ENCODE measurements at places on chromosomes 7 and 10. TPM values are rescaled to one million over a fixed set of nuclear protein-coding genes. Genes with fewer than 3 reads are reported as not detected.

The HOXA4 gene
- total RNA-seq = 1.5 TPM

The CNPY1 gene
- 0.16 TPM for total RNA-seq

The PIP gene
- not detected for total RNA-seq

The ENO4 gene
- total RNA-seq = not detected

The FAM204A gene
- total RNA-seq = 73.2 TPM

The TMEM196 gene
- total RNA-seq = not detected

The SPDYE5 gene
- total RNA-seq = not detected

DNA sequence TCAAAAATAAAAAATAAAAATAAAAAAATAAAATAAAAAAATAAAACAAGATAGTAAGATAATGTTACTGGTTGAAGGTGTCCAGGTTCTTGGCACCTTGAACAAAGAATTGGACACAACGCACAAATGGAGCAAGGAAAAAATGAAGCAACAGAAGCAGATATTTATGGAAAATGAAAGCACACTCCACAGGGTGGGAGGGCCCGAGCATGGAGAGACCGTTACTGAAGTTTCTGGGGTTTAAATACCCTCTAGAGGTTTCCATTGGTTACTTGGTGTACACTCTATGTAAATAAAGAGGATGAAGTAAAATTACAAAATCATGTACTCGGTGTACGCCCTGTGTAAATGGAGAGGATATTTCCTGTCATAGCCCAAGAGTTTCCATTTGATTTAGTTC, 15.7 kb upstream of the PFKP start:
- DNase-seq = no peak

GRCh38 chr10:88232029-88232895, 350.9 kb downstream of the RNLS start:
- no peak for DNase-seq

- DNase-seq = no peak
Observed at GRCh38 chr10:48633381-48634197, 28.7 kb upstream of the ARHGAP22 start.

GRCh38 chr7:44103923-44104859, at the start of gene AEBP1:
TSS of gene AEBP1 (plus strand) at chr7:44104345. CDS start at chr7:44104666, 321 bp downstream.
- no peak for DNase-seq

DNA sequence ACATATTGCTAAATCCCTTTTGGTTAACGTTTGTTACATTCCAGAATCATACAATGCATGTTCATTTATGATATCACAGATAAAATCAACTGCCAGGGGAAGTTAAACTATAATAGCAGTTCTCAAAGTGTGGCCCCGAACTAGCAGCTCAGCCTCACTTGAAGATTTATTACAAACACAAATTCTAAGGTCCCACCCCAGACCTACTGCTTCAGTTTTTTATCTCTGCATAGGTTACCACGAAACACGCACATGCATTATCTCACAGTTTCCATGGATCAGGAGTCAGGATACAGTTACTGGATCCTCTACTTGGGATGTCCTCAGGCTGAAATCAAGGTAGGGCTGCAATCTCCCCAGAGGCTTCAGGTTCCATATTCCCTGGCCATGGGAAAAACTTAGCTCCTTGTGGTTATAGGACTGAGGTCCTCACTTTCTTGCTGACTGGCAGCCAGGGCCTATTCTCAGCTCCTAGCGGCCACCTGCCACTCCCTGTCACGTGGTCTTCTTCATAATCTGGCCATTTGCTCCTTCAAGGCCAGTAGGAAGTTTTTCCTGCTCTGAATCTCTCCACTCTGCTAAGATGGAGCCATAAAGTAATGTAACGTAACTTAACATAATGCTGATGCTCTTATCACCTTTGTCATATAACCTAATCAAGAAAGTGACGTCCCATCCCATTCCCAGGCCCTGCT, 50.5 kb upstream of the YAE1 start:
- no peak for DNase-seq

GRCh38 chr7:99121496-99122021, 22.3 kb downstream of the SMURF1 start:
- no peak for DNase-seq

Data from mammary epithelial cell (primary cell).